Germinal center (tissue), 1 donor: ENCODE measurements at places on chromosomes 2 and 18.

DNA sequence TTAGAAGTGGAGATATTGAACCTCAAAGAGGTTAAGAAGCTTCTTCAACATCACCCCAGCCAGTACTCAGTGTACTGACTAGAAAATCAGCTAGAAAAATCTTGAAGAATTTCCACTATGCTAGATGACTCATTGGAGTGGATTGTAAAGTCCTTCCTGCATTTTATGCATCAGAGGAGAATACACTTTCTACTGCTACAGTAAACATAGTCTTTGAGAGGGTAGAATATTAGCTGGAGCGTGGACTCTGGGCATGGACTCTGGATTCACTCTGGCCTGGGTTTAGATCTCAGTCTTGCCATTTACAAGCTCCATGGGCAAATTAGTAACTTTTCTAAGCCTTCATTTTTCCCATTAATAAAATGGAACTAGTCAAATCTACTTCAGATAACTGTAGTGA is 215.9 kb downstream of the IRS1 start:
- DNase-seq: no peak

DNA sequence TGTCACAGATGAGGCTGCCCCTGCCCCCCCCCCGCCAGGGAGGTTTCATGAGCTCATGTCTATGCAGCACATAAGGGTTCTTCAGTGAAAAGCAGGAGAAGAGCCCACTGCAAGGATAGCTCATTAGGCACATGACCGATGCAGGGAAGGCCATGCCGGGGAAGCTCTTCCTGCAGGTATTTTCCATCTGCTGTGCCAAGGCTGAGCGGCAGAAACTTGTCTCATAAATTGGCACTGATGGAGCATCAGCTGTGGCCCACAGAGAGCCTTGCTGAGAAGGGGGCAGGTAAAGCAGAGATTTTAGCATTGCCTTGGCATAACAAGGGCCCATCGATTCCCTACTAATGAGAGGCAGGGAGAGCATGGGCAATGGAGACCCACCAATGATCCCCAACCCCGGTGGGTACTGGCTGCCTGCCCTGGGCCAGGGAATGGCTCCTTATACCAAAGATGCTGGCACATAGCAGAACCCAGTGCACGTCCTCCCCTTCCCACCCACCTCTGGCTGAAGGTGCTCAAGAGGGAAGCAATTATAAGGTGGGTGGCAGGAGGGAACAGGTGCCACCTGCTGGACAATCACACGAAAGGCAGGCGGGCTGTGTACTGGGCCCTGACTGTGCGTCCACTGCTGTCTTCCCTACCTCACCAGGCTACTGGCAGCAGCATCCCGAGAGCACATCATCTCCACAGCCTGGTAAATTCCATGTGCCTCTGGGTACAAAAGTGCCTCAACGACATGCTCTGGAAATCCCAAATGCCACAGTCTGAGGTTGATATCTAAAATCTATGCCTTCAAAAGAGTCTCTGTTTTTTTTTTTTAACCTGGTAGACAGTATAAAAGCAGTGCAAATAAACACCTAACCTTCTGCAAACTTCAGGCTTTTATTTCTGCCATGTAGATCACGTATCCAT is 41.4 kb downstream of the STEAP3 start:
- peak; percentile 70 for DNase-seq

DNA sequence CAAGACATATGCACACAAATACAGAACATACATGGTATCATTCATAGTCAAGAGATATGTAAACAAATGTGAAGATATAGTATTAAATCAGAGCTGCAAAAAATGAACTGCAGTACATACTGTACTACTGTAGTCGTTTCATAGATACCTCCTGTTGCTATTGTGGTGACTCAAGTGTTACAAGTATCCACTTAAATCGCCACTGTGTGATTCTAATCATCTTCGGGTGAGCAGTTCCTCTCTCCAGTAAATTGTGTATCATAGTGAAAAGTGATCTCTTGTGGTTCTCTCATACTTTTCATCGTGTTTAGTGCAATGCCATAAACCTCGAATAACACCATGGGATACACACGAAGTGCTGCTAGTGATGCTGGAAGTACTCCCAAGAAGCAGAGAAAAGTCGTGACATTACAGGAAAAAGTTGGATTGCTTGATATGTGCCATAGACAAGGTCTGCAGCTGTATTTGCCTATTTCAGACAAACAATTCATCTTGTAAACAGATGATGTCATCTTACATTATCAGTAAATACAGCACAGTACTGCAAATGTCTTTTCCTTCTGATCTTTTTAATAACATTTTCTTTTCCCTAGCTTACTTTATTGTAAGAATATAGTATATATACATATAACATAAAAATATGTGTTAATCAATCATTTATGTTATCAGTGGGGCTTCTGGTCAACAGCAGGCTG is 222.2 kb downstream of the BCL11A start:
- no peak for DNase-seq

DNA sequence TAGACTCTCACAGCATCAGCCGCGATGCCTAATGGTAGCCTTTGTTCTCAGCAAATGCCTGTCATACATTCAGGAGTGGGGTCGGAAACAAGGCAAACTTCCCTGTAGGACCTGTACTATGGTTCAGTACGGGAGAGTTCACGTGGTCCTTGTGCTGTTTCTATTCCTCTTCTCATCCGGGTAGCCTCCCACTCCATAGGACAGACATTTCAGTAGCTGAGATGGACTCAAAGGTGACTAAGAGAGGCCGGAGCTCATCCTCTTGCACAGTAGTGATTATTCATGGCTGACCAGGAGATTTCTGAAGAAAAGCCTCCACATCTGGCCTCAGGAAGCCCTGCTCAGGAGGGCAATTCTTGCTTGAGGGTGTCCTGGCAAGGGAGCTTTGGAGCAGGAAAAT is 117.8 kb upstream of the SPRED2 start:
- DNase-seq: no peak

GRCh38 chr2:107281637-107282036 is 395.7 kb upstream of the ST6GAL2 start:
- no peak for DNase-seq
